ENCODE measurements at places on chromosomes 12 and 14.

DNA sequence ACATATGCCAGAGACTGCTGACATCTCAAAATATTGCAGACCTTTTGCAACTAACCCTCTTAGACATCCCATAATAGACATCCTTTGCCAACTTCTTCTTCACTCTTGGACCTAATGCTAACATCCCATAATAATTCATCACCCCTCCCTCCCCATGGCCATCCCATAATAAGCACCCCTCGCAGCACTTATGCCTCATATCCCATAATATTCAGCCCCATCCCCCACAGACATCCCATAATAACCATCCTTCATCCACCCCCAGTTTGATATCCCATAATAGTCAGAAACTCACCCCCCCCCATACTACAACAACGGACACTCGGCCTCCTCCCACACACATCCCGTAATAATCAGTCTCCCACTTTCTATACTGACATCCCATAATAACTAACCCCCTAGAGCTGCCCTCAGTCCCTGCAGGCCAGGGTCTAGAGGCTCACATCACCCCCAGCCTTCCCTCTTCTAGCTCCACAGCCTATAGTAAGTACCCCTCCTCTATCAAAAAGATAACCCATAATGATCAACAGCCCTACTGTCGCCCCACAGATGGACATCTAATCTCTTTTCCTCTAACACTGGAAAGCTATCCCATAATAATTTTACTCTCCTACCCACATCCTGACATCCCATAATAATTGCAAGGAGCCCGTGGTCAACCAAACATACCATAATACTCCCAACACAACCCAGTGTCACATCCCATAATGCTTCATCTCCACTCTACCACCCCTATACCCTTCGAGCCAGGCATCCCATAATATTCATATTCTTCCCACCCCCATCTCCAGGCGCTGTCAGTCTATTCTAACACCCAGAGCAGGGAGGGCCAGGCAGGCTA lies 792 bp upstream of the CHD4 start:
- peak; percentile 96 for DNase-seq

DNA sequence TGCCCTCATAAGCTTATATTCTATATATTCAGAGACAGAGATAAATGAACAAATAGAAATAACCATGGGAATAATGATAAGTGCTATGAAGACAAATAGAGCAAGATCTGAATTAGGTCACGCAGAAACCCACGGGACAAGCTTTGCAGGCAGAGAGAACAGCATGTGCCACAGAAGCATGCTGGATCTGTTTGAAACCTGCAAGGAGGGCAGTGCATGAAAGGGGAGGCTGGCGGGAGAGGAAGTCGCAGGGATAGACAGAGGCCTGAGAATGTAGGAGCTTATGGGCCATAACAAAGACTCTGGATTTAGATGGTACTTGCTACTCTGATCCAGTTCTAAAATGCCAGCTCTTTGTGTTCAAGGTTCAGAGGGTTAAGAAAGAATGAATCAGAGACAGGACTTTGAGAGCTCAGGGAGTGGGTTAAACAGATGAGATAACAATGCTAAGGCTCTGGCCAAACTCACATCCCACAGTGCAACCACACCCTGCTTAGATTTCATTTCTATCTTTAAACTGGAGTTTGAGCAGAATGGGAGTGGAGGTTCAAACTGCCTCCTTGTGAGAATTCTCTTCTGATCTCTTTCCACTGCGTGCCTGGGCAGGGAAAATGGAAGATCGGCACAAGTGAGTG lies 49.2 kb upstream of the PPP1R12A start:
- DNase-seq, result no peak

DNA sequence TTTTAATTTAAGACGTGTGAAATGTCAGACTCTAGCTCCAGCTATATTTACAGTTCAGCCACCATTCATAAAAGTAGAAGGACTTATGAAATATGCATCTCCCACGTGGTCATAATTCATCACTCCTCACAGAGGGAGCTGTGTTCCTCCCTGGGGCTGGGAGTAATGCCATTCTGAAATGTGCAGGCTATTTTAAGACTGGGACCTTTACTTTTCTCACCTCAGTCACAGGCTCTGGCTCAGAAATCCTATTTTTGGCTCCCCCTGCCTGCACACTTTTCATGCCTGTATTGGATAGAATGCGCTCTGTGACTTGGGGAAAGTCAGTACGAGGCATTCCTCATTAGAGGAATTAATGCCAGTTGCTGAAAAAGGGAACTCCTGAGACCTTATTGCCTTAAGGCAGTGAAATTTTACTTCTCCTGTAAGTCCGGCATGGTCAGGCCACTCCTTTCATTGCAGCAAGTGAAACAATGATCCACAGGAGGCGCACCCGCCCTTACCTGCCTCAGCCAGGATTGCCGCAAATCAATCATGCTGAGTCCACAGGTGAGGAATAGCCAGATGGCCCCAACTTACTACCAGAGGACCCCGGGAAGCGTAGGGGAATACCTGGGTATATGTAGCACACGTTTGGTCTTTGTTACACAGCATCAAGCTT lies 1133.2 kb upstream of the TMEM132C start:
- no peak for DNase-seq

DNA sequence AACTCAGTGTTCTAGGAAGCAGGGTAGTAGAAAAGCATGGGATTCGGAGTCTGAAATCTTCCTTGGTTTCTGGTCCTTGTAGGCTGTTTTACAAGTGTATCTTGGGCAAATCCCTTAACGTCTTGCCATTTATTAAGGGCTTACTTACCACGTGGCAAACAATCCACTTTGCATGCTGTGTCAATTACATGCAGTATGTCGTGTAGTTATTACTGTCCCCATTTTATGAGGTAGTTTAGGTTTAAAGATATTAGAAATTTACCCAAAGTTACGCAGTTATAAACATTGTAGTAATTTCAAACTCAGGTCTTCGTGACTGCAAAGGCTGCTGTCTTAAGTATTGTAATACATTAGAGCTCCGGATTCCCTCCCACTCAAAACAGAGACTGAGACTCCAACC lies 1.5 kb upstream of the NOVA1 start:
- DNase-seq, result no peak

GRCh38 chr12:25883026-25883916 lies 75.2 kb upstream of the RASSF8 start:
- no peak for DNase-seq

DNA sequence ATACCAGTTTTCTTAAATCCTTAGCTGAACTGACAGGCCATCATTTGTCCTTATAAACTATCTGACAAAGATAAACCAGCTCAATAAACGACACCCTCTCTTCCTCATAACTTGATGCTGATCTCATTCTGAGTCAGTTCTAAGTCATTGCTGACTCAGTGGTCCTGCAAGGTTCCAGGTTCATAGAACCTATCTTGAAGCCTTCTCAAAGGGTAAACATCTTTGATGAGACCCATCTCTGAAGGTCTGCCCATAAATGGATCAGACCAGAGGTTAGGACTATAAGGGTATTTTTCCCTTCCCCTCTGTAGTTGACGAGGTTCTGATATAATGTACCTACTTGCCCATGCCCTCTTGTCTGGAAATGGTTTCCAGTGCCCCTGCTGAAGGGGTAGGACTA lies 11.9 kb downstream of the NAA25 start:
- DNase-seq, result no peak

- DNase-seq, result no peak
These were observed 1.2 kb downstream of the FBRSL1 start for GRCh38 chr12:132491138-132491663.

DNA sequence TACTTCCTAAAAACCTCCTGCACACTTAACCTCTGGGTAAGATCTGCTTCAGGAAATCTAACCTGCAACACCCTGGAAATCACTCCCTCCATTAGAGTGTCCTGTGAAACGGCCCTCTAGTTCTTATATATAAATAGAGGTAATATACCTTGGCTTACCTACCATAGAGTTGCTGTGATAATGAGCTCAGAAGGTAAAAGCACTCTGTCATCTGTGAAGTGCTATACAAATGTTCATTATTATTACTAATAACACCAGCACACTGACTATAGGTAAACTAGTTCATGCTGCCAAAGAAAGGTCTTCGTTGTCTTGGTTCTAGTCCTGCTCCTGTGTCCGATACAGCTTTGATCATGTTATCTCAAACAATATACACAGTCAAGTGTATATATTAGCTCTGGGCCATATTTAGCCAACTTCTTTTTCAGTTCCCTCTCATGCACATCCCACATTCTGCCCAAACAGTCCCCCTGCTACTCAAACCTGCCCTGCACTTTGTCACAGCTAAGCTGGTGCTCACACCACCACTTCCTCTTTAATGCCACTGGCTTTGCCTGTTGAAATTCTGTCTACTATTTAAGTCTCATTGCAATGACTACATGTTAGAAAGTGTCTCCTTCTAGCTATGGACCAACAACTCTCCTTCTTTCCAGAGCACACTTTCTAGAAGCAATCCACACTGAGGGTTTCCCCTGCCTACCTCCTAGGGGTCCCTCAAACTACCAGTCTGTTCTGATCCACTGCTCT lies 5.1 kb downstream of the E2F7 start:
- DNase-seq, result no peak

Measured in lung (tissue), 17 donors.